ENCODE measurements at places on chromosomes 5 and 9. TPM values are rescaled to one million over a fixed set of nuclear protein-coding genes. Genes with fewer than 3 reads are reported as not detected.

Gene DRD1
- 1.6 TPM for total RNA-seq

Gene HRCT1
- 1.6 TPM for total RNA-seq

Gene OR1L1
- total RNA-seq: not detected

Gene C5
- 9.7 TPM for total RNA-seq

Gene SGCD
- 30.6 TPM for total RNA-seq

Gene PCDHB6
- total RNA-seq: 2.7 TPM

Gene PCDHB16
- 4.7 TPM for total RNA-seq

Gene SPACA9
- 3.4 TPM for total RNA-seq

Gene GPRIN1
- 25.2 TPM for total RNA-seq

Gene IFNB1
- total RNA-seq: not detected

Gene SETD9
- 10.7 TPM for total RNA-seq

Gene SPATA31D4
- not detected for total RNA-seq

Gene AK6
- total RNA-seq: 54.6 TPM

Gene RNF14
- 96.9 TPM for total RNA-seq

Gene GRM6
- 0.06 TPM for total RNA-seq

Gene PLPP6
- total RNA-seq: 9.4 TPM

Gene FUBP3
- 47.6 TPM for total RNA-seq

Gene SLC6A18
- total RNA-seq: not detected

Gene CAMLG
- 46.7 TPM for total RNA-seq

Gene PPIC
- 32.6 TPM for total RNA-seq

Gene C5orf15
- 119 TPM for total RNA-seq

Gene PCDH1
- total RNA-seq: 25.5 TPM

Gene TGFBI
- 245 TPM for total RNA-seq

Gene TRPM3
- total RNA-seq: 198 TPM

Gene POLR1E
- 26.4 TPM for total RNA-seq

Gene CKMT2
- 7.0 TPM for total RNA-seq

Gene CCL21
- not detected for total RNA-seq

Gene SH3TC2
- 43.7 TPM for total RNA-seq

Gene SPAG8
- 54.4 TPM for total RNA-seq

Gene ZNF484
- total RNA-seq: 51.5 TPM

Gene TCERG1
- 60.0 TPM for total RNA-seq

Gene LCN9
- total RNA-seq: not detected

Gene PHF24
- 7.7 TPM for total RNA-seq

Gene CFAP157
- total RNA-seq: 22.6 TPM

Gene ZBTB34
- total RNA-seq: 24.5 TPM

Gene NRARP
- 5.7 TPM for total RNA-seq

Gene BAG1
- 58.6 TPM for total RNA-seq

Gene NEUROG1
- 0.39 TPM for total RNA-seq

Gene RBM18
- 21.2 TPM for total RNA-seq

Gene MEIKIN
- total RNA-seq: 1.9 TPM

Gene LRRC70
- 8.4 TPM for total RNA-seq

Gene PCDHB8
- 1.7 TPM for total RNA-seq

Gene LHX3
- not detected for total RNA-seq

Gene NUDT2
- total RNA-seq: 25.3 TPM

Gene IFNA10
- not detected for total RNA-seq

Gene SPINK6
- total RNA-seq: not detected

Gene PRDM9
- not detected for total RNA-seq

Gene PCDHB2
- 5.2 TPM for total RNA-seq

Gene SOX30
- 0.22 TPM for total RNA-seq

Gene PPP3R2
- 0.61 TPM for total RNA-seq

Gene PTPRD
- total RNA-seq: 97.4 TPM

Gene TAS2R1
- total RNA-seq: 0.69 TPM

Gene CDX1
- 0.28 TPM for total RNA-seq

Gene DMRT3
- 0.30 TPM for total RNA-seq

Gene TAF11L5
- total RNA-seq: not detected
